ENCODE measurements at places on chromosomes 5 and 9. TPM values are rescaled to one million over a fixed set of nuclear protein-coding genes. Genes with fewer than 3 reads are reported as not detected.

The ESM1 gene
- 0.73 TPM for total RNA-seq

The BARX1 gene
- total RNA-seq = not detected

The EGFL7 gene
- 4.5 TPM for total RNA-seq

The FBP2 gene
- total RNA-seq = not detected

The PCDHB5 gene
- 1.2 TPM for total RNA-seq

The HSPA5 gene
- 145 TPM for total RNA-seq

Data from hair follicle dermal papilla cell (primary cell).